Effector memory CD8-positive, alpha-beta T cell (primary cell): ENCODE measurements at places on chromosomes 5 and 9.

DNA sequence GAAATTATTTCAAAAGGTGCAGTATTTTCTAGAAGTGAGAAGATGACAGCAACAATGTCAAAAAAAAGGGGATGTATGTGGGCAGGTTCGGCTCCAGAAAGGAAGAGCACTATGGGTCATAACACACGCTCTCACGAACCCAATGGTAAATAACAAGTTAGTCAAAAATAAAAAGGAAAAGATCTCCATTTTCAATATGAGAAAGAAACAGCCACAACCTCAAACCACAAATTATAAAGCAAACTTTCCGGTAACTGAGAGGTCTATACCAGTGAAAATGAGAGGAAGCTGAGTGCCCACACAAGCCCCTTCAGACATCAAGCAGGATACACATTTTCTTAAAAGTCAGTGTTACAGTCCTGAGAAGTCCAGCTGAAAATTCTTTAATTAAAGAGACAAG, 398.5 kb upstream of the RPS23 start:
- DNase-seq: no peak

GRCh38 chr9:119961774-119962424, 592.7 kb upstream of the BRINP1 start:
- no peak for DNase-seq

- DNase-seq: no peak
Measured at GRCh38 chr5:154966081-154966841, 25.4 kb downstream of the MRPL22 start.

- no peak for DNase-seq
Measured at GRCh38 chr5:42522783-42523182, 99.5 kb downstream of the GHR start.

DNA sequence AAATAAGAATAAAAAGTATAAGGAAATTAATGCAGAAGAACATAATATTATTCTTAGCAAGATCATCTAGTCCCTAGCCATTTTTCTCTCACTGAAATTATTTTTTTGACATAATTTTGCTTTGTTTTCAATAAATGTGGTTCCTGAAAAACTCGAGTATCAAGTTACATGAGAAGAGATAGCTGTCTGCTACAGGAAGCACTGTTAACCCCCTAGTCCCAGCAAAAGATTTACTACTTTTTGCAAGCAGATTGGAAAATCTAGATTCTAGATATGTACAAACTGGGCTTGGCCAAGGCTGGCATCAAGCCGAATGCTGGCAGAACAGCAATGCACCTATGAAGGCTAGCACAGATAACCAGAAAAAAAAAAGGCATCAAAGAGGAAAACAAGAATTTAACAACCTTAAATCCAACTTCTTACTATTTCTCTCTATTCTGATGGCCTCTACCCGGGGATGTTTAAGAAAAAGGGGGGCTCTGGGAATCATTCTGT, 21.9 kb upstream of the ISCA1 start:
- DNase-seq: no peak

- no peak for DNase-seq
Measured at GRCh38 chr9:35639631-35640030, 11.1 kb downstream of the SIT1 start.

DNA sequence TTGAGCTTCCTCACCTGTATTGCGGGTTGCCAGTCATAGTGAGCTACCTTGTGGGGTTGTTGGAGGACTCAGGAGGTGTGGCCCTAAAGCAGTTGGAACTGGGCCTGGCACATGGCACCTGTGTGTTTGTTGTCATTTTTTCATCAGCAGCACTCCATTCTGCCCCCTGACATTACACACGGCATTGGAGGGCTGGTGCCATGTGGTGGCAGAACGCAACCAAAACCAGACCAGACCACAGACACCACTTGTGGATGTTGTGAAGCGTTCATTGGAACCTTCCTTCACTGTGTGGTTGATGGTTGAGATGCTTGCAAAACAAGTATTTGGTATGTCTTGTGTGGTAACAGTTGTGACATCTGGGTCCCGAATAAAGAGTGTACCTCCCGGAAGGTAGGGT, 113.2 kb upstream of the ERCC6L2 start:
- DNase-seq: no peak

GRCh38 chr9:96554326-96554725, 65.3 kb downstream of the CDC14B start:
- no peak for DNase-seq

GRCh38 chr9:78972303-78972999, 599.3 kb upstream of the TLE4 start:
- DNase-seq: no peak

- DNase-seq: no peak
Measured at GRCh38 chr5:138719811-138720210, 33.4 kb upstream of the CTNNA1 start.

- DNase-seq: no peak
Measured at GRCh38 chr9:93818827-93819472, 136.2 kb downstream of the BARX1 start.

DNA sequence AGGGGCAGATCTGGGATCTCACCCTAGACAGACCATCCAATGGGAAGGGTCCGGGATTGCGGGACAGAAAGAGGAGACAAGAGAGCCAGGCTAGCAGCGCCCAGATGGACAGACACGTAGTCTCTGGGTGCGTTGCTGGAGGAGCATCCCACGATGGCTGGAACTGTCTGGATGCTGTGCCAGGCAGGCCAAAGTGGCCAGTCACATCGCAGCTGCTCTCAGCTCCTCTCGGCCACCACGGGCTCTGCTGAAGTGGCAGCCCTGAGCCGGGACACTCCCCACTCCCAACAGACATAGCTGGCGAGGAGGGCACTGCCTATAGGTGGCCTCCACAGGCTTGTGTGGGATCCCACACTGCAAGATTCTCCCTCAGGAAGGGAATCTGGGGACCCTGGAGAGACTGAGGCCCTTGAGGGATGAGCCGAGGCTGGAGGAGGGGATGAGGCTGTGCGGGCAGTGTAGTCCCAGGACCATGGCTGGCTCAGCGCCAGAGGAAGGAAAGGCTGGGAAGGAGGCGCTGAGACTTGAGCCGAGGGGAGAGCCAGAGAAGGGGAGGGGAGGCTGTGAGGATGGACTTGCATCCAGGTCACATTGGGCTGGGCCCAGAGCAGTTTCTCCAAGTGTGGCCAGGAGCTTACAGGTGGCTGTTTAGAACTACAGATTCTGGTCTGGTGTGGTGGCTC, 10.3 kb upstream of the WDR5 start:
- DNase-seq: no peak

DNA sequence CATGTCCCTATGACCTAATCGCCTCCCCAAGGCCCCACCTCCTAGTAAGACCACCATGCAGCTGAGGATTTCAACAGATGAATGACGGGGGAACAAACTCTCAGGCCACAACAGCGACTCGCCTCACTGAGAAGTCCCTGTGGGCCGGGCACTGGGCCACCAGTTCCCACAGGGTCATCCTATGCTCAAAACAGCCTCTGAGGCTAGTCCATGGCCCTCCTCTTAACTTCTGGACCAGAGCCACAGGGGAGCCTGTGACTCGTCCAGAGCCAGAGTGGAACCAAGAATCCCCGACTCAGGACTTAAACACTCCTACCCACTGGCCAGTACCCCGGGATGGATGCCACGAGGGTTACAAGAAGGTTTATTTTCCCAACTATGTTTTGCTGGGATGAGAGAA, 12.3 kb downstream of the GFPT2 start:
- DNase-seq: no peak

DNA sequence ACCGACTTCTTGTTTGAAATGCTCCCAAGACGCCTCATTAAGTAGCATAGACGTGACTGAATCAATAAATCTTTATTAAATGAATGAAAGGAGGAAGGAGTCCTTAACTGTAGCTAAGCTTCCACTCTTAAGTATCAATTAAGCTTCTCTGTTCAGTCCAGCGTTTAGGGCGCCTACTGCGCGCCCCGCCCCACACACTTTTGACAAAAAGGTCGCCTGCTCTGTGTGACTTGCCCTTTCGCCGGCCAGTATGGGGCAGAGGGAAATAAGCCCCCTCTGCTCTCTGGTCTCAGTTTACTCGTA, 662 bp upstream of the DOLPP1 start:
- no peak for DNase-seq

DNA sequence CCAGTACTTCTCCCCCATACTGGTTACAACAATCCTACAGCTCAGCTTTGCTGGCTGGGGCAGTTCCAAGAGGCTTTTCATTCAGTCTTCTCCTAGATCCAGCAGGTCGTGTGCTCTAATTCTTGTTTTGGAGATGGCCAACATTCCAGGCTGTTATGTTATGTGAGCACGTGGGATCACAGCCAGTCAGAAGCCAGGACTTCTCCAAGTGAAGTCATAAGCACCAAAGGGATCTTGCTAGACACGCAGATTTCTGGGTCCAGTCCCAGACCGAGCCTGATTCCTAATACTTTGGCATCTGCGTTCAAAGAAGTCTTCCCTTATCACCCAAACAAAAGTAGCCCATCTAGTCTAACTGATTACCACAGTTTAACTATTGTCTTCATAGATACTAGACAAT, 1.4 kb upstream of the LARP1 start:
- no peak for DNase-seq

- DNase-seq: peak; percentile 82
Measured at GRCh38 chr5:139765409-139766217, 30.0 kb upstream of the PSD2 start.

- DNase-seq: no peak
Measured at GRCh38 chr9:133784731-133785561, 46.8 kb upstream of the SARDH start.

- no peak for DNase-seq
Measured at GRCh38 chr9:35599763-35600604, 5.1 kb upstream of the TESK1 start.

- no peak for DNase-seq
Measured at GRCh38 chr5:140205952-140206351, 31.0 kb downstream of the CYSTM1 start.

DNA sequence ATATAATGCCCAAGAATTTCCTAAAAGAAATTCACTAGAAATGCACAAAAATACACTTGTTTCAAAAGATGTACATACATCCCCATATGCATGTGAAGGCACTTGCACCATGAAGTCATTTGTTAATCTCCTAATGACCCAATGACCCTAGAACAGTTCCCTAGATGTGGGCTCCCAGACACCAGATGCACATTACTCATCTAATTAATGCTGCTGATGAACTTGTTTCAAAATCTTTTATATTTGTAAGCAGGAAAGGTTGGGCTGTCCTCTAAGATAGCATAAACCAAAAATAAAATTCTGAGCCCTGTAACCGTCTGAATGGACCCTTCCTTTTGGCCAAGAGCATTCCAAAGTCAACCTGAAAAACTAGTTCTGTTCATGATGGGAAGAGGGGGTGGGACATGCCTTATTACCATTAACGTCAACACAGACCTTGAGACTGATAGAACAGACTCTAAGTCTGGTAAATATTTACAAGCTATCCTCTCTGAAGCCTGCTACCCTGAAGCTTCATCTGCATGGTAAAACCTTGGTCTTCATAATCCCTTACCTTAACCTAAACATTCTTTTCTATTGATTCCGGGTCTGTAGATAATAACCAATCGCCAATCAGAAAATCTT, 91.0 kb upstream of the DAPK1 start:
- no peak for DNase-seq

DNA sequence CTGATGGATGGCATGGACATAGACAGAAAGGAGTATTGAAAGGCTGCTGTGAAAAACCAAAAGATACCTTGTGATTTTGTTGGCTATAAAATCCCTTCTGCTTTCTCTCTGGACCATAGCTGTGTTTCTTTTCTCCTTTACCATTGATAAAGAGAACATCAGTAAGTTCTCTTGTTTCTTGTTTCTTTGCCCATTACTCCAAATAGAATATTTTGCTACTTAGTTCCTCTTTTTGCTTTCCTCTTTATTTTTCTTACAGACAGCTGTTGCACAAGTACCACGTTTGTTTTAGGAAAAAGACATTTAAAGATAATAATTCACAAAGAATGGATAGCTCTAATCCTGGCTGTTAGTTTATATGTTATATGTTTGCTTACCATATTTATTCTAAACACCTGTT, 1129.2 kb downstream of the DTWD2 start:
- no peak for DNase-seq
